Activated CD4-positive, alpha-beta memory T cell treated with anti-CD3 and anti-CD28 coated beads, Interleukin-2, amount 10 ng/mL, durations not matched to agents 7 days and 5 days (primary cell): ENCODE measurements at places on chromosomes 1 and 21. TPM values are rescaled to one million over a fixed set of nuclear protein-coding genes. Genes with fewer than 3 reads are reported as not detected.

Gene SV2A
- total RNA-seq: 15.2 TPM

Gene OR10Z1
- not detected for total RNA-seq

Gene ST3GAL3
- total RNA-seq: 16.9 TPM

Gene LCE3D
- not detected for total RNA-seq

Gene SYT6
- not detected for total RNA-seq

Gene SRGAP2C
- total RNA-seq: 32.3 TPM

Gene C1orf116
- total RNA-seq: not detected

Gene CDA
- total RNA-seq: not detected

Gene OR2AK2
- not detected for total RNA-seq

Gene TTC39A
- not detected for total RNA-seq

Gene RNF220
- 70.7 TPM for total RNA-seq

Gene PIGR
- not detected for total RNA-seq

Gene IL23R
- total RNA-seq: 4.2 TPM

Gene FCRL6
- total RNA-seq: not detected

Gene RPE65
- total RNA-seq: not detected

Gene SPAG17
- total RNA-seq: not detected

Gene FCAMR
- not detected for total RNA-seq

Gene KCND3
- not detected for total RNA-seq
